ENCODE measurements at places on chromosomes 3 and 15.

GRCh38 chr3:58034738-58035523 lies 26.7 kb downstream of the FLNB start:
- DNase-seq: no peak

DNA sequence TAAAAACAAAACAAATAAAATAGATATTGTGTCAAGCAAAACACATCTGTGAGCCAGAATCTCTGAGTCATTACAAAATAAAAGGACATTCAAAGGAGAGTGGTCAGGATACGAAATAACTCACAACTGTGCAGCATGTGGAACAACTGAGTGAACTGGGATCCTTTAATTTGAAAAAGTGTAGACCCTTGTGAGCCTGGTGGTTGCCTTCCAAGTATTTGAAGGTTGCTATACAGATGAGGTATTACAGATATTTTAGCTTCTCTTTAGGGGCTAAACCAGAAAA lies 26.7 kb downstream of the KCNMB2 start:
- no peak for DNase-seq

GRCh38 chr3:128338536-128339330 lies 128.0 kb downstream of the DNAJB8 start:
- no peak for DNase-seq

DNA sequence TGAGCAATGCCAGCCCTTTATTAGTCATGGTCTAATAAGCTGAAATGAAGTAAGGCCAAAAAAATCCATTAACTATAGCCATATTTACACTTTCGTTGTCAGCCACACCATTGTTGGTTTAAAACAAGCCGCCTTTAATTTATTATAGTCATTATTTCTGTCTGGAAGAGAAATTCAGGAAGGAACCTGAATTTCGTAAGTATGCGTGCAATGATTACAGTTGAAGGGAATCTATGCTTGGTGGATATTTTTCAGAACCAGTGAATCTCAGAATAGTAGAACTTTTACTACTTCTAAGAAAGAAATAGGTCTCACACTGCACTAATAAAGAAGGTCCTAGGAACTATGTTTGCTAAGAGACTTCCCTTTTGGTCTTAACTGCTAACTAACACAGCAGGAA lies 59.1 kb downstream of the FAM43A start:
- no peak for DNase-seq

GRCh38 chr3:12423918-12424630 lies 60.2 kb upstream of the TSEN2 start:
- no peak for DNase-seq

- no peak for DNase-seq
Observed at GRCh38 chr15:68232937-68233336, 3.4 kb upstream of the CLN6 start.

- no peak for DNase-seq
Observed at GRCh38 chr3:66467996-66468735, 32.7 kb downstream of the LRIG1 start.

DNA sequence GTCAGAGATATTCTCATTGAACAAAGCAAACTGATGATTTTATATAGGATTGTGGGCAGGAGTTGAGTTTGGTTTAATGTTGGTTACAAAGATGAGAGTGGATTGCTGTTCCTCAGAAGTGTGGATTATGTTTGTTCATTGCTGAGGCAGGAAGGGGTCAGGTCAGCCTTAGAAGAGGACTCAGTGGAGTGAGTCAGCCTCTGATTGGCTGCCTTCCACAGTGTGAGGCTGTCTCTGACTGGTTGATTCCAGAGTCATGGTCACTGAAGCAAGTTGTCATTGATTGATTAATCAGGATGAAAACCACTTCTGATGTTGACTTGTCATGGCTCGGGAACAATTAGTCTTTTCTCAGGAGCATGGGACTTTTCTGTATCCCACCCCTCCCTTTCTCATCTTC lies 36.2 kb downstream of the KBTBD12 start:
- DNase-seq: no peak

DNA sequence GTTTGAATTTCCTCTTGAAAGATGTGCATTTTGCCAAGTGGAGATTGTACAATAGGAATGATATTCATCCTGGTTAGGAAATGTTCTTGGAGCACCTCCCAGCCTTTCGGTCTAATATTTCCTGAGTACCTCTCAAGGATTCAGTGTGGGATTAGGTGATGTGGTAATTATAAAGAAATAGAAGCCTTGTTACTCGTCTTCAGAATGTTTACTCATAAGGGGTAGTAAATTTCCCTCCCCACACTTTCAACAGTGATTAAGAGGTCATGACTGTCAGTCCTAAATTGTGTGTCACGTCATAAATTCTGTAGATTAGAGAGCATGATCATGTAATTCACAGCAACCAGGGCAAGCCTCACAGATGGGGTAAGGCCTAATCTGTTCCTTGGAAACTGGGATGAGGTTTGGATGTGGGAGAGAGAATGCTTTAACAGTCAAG lies 633.1 kb upstream of the TBL1XR1 start:
- DNase-seq: no peak

DNA sequence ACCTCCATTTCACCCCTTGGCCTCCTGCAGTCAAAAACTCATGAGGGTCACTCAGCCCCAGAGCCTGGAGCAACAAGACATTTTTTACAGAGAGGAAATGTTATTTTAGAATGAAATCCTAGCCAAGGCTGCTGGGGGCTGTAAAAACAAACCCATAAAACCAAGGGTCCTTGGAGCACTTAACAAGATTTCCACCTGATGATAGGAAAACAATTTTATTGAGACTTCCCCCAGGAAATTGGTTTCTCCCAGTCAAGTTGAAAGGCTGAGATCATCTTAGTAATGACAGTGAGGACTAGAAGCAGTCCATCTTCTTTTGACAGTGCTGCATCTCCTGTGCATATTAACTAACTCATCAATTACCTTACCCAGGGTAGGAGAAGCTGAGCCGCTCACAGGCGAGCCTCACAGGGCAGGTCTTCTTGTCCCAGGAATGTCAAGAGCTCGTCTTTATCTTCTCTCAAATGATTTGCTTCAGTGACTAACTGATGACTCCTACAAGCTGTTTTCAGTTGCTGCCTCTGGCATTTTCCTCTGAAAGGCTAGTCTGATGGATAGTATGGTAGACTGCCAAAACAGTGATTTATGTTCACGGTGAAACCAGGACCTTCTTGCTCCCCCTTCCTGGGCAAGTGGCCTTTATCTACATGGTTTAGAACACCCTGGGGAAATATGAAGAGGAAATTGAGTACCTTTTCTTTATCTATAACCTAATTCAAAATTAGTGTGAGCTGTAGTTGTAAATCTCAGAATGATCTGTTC lies 34.6 kb upstream of the AEN start:
- no peak for DNase-seq

GRCh38 chr15:31446546-31446945 lies 119.9 kb downstream of the KLF13 start:
- no peak for DNase-seq

GRCh38 chr3:18562364-18563154 lies 137.4 kb upstream of the SATB1 start:
- DNase-seq: no peak

DNA sequence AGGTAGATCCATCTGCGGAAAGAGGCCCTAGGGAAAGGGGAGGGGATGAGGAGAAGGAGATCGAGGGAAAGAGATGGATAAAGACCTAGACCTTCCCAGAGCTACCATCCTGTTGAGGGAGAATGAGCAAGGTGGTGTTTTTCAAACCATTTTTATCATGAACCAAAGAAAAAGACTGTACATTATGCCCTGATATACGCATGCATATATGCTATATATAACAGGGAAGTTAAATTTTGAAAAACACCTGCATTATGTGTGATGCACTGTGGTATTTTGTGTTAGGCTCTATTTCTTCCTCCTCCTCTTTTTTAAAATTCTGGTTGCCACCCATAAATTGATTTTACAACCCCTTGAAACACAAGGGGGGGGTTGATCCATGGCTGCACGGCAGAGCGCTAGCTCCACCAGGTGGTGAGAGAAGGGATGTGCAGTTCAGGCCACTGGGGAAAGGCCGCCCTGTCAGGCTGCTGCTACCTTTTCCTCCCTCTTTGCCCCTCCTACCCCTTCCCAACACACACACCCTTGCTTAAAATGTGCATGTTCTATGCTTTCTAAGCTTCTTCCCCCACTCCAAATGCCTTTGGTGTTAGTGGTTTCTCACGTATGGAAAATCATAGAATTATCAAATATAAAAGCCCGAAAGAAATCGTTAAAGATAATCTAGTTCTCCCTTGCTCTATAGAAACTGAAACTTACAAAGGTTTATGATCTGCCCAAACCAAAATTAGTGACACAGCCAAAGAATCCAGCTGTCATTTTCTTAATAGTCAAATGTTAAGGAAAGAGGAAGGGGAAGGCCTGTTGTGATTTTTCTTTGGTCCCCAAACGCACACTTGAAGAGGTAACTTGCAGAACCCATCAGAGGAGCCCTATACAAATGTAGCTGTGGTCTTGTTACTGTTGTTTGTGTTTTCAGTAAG lies 262.0 kb upstream of the UMPS start:
- no peak for DNase-seq

- no peak for DNase-seq
Observed at GRCh38 chr3:32708672-32709283, 23.8 kb downstream of the CNOT10 start.

DNA sequence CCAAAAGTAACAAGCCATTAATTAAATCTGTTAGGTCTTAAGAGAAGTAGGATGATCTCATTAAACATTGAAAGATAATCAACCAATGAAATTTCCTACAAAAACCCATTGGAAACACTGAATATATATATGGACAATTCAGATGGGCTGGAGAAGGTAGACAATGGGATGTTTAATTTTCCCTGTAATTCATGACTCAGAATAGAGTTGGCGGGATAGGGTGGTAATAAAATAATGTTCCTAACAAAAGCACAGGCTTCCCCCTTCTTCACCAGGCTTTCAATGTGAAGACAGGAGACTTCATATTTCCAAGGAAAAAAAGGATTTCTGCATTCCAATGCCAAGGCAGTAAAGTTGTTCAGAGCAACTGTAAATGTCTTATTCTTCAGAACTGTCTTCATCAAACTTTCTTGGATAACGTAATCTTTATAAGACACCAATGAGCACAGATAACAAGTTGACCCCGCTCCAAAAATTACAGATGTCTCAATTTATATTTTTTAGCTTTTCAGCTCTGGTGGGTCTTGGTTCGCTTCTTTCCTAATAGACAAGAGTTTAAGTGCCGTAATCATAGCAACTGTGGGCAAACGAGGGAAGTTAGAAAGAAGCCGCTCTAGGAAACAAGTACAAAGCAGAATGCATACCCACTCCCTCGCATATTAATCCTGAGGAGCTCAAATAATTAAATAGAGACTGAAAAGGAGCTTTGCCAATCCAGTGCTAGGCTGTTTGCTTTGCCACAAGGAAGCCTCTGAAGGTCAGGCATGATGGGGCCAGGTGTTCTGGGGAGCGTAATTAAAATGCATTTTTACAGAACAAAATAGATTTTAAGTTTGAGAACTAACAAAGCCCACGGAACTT lies 377.0 kb downstream of the FOXP1 start:
- DNase-seq: no peak

DNA sequence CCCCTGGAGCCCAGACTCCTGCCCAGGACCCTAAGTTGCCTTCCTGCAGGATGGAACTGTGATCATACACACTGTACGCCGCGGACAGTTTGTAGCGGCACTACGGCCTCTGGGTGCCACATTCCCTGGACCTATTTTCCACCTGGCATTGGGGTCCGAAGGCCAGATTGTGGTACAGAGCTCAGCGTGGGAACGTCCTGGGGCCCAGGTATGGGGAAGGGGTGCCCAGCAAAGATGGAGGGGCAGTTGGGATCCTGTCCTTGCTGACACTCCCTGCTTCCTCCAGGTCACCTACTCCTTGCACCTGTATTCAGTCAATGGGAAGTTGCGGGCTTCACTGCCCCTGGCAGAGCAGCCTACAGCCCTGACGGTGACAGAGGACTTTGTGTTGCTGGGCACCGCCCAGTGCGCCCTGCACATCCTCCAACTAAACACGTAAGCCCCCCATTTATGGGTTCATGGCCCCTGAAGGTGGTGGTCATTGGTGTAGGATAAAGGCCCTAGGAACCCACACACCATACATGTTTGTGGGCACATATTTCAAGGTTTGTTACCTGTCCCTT lies 28.8 kb downstream of the NBEAL2 start:
- DNase-seq: no peak

GRCh38 chr3:156256945-156257344 lies 136.6 kb downstream of the KCNAB1 start:
- no peak for DNase-seq

- no peak for DNase-seq
Observed at GRCh38 chr3:180860180-180860858, 52.2 kb upstream of the FXR1 start.

- DNase-seq: peak; percentile 34
Observed at GRCh38 chr3:4977001-4977852, 2.0 kb upstream of the BHLHE40 start.

DNA sequence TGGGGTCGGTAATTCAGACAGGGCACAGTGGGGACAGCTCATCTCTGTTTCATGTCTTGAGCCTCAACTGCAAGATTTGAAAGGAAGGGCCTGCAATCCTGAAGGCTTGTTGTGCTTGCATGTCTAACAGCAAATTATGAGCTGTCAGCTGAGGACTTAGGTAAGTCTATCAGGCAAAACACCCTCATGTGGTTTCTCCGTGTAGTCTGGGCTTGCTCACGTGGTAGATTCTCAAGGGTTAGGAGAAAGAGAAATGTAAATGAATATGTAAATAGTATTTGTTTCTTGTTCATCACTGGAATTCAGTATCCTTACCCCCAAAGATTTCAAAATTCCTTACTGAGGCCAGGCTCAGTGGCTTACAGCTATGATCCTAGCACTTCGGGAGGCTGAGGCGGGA lies 30.1 kb upstream of the HYKK start:
- no peak for DNase-seq

DNA sequence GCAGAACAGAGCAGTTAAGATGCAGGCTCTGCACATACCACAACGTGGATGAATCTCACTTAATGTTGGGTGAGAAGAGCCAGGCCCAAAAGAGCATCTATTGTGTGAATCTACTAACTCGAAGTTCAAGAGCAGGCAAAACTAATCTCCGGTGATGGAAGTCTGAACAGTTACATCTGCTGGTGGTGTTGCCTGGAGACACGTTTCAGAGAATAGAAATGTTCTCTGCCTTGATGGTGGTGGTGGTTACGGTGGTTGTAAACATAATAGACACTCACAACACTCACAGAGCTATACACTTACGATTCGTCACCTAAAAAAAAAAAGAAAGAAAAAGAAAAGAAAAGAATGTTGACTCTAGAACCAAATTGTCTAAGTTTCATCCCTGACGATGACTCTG lies 86.8 kb downstream of the LIPC start:
- DNase-seq: no peak

DNA sequence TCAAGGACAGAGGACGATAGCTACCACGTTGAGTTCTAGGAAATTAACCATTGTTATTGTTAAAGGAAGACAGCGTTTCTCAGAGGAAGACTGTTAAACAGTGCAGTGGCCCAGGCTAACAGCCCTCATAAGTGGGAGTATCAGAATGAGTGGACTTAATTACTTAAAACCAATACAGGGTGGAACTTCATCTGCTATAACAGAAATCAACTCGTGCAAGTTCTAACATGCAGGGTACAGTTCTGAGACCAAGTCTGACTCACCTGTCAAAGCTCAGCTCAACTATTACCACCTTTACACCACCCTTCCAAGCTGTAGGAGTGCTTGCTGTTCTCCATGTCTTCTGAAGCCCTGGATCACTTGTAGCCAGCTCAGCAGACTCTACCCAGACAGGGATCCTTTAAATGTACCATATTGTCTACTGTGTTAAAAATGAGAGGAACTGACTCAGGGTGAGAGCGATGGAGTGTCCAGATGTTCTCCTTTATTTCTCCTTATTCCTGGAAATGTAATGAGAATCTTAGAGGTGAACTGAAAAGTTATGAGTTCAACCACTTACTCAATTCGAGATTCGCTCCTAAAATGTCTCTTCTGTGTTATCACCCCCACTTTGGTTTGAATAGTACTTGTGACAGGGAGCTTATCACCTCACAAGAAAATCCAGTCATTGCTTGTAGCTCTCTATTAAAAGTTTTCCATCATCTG lies 26.5 kb downstream of the CD86 start:
- no peak for DNase-seq
